Activated CD4-positive, alpha-beta memory T cell treated with anti-CD3 and anti-CD28 coated beads, Interleukin-2, amount 10 ng/mL, durations not matched to agents 7 days and 5 days (primary cell): ENCODE measurements at places on chromosomes 7 and 10. TPM values are rescaled to one million over a fixed set of nuclear protein-coding genes. Genes with fewer than 3 reads are reported as not detected.

GRCh38 chr10:8056378-8056777 is 1.9 kb downstream of the GATA3 start:
- DNase-seq: no peak

DNA sequence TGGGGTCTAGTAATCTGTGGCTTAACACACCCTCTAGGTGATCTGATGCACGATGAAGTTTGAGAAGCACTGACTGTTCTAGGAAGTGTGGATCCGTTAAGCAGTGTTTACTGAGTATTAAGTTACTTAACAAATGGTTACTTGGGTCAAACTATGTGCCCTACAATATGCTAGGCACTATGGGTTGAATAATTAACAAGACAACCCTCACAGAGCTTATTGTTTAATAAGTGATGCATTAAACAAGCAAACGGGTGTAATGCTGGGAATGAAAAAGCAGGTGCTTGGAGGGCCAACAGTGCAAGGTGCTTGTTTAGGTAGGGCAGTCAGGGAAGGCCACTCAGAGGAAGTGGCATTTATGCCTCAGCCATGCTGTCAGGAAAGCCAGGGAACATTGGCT is 378.0 kb upstream of the PODXL start:
- DNase-seq: no peak

DNA sequence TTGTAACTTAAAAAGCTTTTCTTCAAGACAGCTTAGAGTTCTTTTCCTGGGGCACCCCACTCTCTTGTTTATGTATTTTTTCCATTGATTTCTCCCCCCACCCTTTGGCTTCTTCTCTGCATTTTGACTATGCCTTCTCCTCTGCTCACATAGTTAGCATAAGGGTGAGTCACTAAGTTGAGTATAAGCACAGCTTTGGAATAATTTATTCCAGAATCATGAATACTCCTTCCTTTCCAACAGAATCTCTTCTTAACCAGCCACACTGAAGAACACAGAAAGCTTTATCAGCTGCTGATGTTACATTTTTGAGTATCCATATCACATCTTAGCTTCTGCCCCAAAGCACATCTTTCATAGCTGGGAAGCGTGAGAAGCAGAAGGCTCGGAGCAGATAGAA is 449.5 kb upstream of the MKI67 start:
- no peak for DNase-seq

PRLHR gene
- not detected for total RNA-seq

DNA sequence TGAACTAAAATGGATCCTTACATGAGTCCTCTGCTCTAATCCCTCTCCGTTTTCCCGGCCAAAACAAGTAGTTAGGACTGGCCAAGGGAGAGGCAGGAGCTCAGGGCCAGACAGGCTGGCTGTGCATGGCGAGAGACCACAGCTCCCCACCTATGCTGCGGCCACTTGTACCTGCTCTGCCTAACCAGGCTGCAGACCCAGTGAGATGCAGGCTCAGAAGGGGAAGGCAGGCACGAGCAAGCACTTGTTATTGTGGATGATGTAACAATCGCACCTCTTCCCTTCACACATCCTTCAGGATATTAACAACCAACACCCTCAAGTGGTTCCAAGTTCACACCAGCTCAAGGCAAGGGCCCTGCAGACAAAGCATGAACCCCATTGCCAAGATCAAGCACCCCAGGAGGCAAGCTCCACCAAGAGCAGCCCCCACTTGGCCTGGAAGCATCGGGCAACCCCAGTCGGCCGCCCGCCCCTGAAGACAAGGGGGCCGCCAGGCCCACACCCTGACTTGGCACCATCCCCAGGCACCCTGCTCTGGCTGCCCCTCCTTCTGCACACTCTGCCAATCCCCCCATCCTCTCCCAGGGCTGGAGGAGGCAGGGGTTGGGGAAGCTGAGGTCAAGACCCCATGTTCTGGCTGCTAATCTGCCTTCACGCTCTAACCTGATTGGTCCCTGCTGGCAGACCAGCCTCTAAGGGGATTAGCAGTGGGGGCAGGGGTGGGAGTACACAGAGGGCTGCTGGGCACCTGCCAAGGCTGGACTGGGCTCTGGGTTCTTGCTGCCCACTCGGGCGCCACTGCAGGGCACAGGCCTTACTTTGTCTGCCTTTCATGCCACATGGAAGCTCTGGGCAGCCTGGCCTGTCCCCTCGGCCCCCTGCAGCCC is 111.3 kb downstream of the SLIT1 start:
- DNase-seq: no peak

- DNase-seq: peak; percentile 57
Observed at GRCh38 chr7:128236924-128237586, 4.0 kb upstream of the LEP start.

GRCh38 chr10:75038335-75038734 is 73.1 kb upstream of the SAMD8 start:
- no peak for DNase-seq

ZC3HAV1 gene
- total RNA-seq: 133 TPM

SUN3 gene
- not detected for total RNA-seq

CTTNBP2 gene
- total RNA-seq: not detected

GRCh38 chr10:18313140-18313530 is 172.9 kb downstream of the CACNB2 start:
- no peak for DNase-seq

DNA sequence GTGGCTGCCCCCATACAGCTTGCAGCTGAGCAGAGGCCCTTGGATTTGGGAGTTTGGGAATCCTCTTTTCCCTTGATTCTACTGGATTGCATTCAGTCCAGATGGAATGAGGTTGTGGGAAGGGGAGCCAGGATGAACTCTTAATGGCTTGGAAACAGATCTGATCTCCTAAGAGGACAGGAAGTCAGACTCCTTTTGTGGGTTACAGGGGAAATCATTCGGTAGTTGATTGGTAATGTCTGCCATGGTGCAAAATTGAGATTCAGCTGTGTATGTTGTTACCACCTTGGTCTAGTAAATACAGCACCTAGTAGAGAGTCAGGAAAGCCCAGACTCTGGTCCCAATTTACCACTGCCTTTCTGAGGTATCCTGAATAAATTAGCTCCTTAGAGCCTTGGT is 144.2 kb upstream of the TNRC18 start:
- no peak for DNase-seq

- no peak for DNase-seq
Observed at GRCh38 chr10:129465796-129466702, 992 bp upstream of the MGMT start.

DNA sequence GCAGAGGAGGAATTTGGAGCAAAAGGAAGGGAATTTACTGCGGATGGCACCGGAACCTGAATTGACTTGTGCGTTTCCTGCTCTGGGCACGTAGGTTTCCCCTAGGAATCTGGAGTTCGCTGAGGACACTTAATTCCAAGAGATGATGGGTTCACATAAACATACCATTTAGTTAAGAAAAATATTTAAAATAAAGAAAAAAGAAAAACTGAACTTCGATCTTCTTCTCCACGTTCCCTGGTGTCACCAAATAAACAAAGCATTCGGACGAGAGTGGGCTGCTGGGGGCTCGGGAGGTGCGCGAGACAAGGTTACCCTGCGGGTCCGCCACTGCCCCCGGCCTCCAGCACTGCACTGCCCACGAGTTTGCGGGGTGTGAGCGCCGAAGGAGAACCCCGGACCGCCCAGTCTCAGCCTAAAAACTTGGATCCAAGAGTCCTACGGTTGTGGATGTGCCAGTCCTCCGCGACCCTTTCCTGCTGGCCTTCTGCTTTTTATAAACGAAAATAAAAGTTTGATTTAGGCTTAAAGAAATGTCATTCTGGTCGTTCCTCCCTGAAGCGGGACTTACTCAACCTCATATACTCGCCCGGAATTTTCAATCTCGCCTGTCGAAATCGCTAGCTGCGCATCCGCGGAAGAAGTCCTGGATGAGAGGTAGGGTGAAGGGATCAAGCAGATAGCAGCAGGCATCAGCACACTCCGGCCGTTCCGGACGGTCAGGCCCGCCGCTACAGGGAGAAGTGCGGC is 30.3 kb downstream of the SKIDA1 start:
- DNase-seq: no peak

DNA sequence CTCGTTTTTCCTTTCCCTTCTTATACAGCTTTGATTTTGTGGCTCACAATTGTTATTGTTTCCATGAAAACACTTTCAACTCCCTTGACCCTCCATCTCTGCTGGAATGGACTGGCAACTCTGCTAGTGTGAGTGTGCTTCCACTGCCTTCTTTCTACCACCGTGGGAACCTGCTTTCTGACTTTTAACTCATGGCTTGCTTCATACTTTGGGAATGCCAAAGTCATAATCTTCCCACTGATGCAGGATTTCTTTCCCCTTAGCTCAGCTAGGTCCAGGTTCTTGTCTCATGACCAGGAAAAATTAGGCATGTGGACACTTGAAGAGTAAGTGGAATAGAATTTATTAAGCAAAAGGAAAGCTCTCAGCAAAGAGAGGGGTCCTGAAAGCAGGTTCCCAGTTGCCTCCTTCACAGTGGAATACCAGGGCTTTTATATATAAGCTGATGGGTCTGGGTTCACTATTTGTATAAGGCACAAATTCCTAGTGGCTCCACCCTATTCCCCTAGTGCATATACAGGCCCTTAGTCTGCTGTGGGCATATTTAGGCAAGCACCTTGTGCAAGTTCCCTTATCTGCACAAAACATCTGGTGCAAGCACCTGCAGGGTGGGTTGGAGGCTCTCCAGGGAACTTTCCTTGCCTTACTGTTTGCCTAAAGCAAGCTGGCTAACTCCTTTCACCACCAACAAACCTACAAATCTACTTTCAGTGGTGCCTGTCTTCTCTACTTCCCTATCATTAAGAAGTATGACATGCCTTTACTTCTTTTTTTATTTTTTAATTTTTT is 119.5 kb downstream of the CFAP58 start:
- no peak for DNase-seq

GRCh38 chr7:26198781-26199169 is 1.8 kb downstream of the HNRNPA2B1 start:
- DNase-seq: no peak

DNA sequence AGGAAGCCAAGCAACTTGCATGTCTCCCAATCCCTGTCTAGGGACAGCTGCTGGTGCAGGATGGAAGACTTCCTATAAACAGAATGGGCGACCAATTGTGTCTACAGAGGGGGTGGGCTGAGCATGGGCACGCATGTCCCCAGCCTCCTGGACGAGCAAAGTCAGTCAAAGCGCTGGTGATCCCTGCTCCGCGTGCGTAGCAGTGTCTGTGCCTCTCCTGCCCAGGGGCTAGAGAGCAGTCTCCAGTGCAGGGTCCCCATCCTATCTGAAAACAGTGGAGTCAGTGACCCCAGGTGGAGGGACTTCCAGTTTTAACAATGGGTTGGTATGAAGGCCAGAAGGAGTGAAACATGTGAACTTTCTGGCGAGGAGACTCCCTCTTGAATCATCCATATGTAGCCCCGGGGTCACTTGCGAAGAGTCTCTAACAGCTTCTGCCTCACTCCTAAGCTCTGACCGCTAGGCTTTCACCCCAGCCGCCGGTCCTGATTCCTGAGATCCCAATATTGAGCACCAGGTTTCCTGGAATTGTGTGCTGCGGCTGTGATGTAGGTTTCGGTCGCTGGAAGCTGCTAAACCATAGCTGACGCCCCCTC is 714 bp upstream of the CASP2 start:
- DNase-seq: no peak

DNA sequence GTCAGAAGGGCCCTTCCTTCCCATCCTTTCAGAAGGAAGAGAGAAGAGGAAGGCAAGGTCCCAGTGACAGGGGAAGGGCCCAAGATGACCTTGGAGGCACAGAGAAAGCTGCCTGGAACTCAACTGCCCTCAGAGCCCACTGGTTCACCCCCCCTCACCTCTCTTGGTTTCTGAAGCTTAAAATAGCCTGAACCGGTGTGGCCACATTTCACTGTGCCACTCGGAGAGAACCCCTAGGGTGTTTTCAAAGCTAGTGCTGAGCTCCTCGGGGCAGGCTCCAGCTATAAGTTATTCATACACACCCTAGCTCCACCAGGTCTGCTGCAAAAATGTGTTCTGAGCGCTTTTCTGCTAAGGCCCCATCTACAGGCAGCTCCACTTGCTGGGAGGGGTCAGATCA is 60.9 kb upstream of the ADRB1 start:
- no peak for DNase-seq

GRCh38 chr7:45401155-45401554 is 173.0 kb upstream of the ADCY1 start:
- no peak for DNase-seq

- no peak for DNase-seq
Observed at GRCh38 chr7:76375251-76375650, 16.5 kb upstream of the YWHAG start.

CHAT gene
- not detected for total RNA-seq

OR6B1 gene
- not detected for total RNA-seq

- no peak for DNase-seq
Observed at GRCh38 chr7:146956321-146956720, 839.7 kb downstream of the CNTNAP2 start.

GRCh38 chr7:128390871-128391565 is 18.8 kb downstream of the IMPDH1 start:
- DNase-seq: no peak

DNA sequence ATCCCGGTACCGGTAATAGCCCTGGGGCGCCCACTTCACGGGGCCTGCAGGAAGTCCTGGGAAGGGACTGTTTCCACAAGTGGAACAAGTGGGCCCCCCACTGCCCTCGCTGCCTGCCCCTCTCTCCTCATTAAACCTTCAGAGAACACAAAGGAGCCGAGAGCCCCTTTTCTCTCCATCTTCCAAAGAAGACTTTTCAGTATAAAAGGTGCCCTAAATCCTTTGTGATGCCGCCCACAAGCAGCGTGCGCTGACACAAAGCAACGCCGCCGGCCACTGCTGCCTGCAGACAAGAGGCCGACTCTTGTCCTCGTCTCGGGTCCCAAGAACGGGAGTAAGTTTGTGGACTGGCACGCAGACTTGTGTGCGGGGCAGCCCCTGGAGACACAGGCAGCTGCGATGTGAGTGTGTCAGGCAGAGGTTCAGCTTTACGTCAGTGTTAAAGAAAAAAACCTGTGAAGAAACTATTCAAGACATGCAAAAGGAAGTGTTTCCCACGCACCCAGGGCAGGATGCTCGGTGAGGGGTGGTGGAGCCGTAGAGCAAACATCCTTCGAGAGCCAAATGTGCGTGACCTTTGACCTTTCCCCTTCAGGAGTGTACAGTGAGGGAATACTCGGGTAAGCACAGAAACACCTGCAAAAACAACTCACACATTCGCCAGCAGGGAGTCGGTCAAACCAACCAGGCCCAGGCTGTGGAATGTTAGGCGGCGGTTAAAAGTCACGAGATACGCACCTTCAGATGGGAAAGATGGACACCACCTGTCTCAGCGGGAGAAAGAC is 118.2 kb downstream of the VIPR2 start:
- no peak for DNase-seq

DNA sequence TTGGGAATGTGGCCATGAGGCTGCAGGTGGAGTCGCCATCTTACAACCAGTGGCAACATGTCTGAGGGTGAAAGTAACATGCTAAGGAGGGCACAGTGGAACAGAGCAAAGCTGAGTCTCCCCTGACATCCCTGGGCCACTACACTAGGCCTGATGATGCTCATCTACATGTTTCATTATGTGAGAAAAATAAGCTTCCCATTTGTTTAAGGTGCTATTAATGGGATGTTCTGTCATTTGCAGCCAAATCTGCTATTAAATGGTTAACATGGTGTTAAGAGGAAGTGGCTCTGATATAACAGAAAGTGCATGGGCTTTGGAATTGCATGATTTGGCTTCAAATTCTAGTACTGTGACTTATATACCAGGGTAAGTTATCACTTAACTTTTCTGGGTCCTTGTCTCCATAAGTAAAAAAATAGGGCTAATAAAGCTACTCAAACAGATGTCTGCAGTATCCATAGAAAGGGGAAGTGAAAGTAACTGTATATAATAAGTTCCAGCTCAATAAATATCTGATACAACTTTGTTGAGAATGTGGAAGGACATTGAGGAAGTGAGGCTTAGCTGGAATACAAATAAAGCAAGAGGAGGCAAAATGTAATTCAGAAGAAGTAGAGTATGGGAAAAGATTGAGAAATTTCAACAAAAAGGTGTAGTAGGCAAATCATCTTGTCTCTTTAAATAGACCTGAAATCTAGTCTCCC is 158.9 kb downstream of the RTKN2 start:
- no peak for DNase-seq
